CD4-positive, alpha-beta T cell (primary cell): ENCODE measurements at places on chromosomes 13 and 19. TPM values are rescaled to one million over a fixed set of nuclear protein-coding genes. Genes with fewer than 3 reads are reported as not detected.

The LGALS14 gene
- total RNA-seq: not detected

The LGI4 gene
- 0.70 TPM for total RNA-seq

The PSG2 gene
- not detected for total RNA-seq

The CADM4 gene
- total RNA-seq: 0.36 TPM

The ATP8B3 gene
- 3.2 TPM for total RNA-seq

The CAMSAP3 gene
- total RNA-seq: 0.25 TPM

The RASIP1 gene
- total RNA-seq: 0.56 TPM

The ZNF844 gene
- total RNA-seq: 23.7 TPM

The ICAM4 gene
- total RNA-seq: 0.70 TPM

The SPACA4 gene
- total RNA-seq: not detected

The TMC4 gene
- 1.5 TPM for total RNA-seq

The SLC10A2 gene
- total RNA-seq: not detected

The CAPN12 gene
- 1.6 TPM for total RNA-seq

The TMEM145 gene
- total RNA-seq: not detected

The FFAR1 gene
- not detected for total RNA-seq

The C19orf44 gene
- 1.0 TPM for total RNA-seq

The SF3A2 gene
- total RNA-seq: 194 TPM

The AMH gene
- total RNA-seq: 3.5 TPM

The ZNF763 gene
- 2.9 TPM for total RNA-seq

The PSG5 gene
- not detected for total RNA-seq

The HSD17B14 gene
- total RNA-seq: 1.3 TPM

The FGF9 gene
- 3.4 TPM for total RNA-seq

The NPAS1 gene
- total RNA-seq: 2.1 TPM

The IGFL1 gene
- total RNA-seq: not detected

The ZNF135 gene
- total RNA-seq: 1.4 TPM

The TEAD2 gene
- not detected for total RNA-seq

The ZNF729 gene
- total RNA-seq: not detected
